COLO829 (cell line): ENCODE measurements at places on chromosomes 12 and 14.

GRCh38 chr12:91127751-91128150 is 16.5 kb upstream of the LUM start:
- no peak for DNase-seq

GRCh38 chr14:89833120-89833532 is 121.4 kb downstream of the EFCAB11 start:
- no peak for DNase-seq

DNA sequence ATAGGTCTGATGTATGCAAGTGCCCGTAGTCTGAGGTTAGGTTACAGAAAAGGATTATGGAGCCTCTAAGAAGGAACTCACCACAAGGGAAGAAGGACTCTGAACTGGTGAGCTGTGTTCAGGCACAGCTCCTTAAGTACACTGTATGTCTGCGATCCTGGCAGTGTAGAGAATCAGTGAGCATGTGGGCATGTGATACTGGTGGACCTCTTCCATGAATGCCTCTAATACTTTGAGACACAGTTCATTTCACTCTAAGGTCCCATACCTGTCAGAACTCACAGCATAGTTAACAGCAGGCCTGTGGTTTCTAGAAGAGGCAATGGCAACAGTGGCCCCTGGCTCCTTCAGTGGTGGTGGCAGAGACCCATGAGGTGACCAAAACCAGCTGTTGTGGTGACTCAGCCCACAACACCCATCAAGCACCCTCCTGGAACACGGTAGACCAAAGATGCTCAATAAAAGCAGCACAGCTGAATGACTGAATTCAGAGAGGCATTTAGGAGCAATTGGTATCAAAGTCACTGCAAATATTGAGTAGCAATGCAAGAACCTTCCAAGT is 6.9 kb upstream of the OR6J1 start:
- no peak for DNase-seq

DNA sequence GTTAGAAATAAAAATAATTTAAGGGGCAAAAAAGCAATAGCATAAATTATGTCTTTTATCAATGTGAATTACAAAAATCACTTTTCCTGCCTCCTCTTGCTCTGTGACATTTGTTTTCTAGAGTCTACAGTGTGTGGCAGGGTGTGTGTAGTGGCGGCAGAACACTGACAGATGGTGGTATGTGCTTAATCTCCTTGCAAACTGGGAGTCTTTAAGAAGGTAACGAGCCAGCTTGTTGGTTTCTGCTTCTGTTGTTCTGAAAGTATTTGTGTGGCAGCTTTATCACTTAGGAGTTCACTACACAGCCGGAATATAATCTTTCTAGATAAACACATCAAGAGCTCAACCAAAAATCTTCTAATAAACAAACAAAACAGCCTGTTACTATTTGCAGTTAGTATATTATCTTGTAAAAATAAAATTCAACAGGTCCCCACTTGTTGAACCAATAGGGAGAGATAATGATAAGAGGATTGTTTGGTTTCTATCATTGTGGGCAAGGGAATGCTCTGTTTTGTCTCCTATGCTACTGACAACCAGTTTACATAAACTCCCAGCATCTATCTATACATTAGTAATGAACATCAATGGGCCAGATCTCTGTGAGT is 13.0 kb downstream of the CDKL1 start:
- no peak for DNase-seq

GRCh38 chr12:127559349-127560040 is 707.5 kb upstream of the TMEM132C start:
- peak; percentile 54 for DNase-seq

DNA sequence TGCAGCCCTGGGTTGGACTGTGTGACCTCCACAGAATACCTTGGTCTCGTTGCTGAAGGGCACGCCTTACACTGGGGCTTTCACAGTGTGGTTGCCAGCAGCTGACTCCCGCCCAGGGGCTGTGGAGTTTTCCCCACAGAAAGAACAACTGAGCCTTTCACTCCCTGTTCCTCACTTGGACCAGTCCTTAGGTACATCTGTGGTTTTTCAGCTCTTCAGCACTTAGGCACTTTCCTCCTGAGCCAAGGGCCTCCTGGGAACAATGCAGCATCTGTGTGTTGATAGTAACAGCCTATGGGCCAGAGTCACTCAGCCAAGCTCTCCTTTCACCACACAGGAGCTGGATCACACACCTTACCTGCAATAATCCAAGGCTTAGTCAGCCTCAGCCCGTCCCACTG is 25.0 kb downstream of the ERP27 start:
- peak; percentile 95 for DNase-seq

- DNase-seq, result no peak
Observed at GRCh38 chr14:77970646-77971045, 170.7 kb downstream of the ADCK1 start.

DNA sequence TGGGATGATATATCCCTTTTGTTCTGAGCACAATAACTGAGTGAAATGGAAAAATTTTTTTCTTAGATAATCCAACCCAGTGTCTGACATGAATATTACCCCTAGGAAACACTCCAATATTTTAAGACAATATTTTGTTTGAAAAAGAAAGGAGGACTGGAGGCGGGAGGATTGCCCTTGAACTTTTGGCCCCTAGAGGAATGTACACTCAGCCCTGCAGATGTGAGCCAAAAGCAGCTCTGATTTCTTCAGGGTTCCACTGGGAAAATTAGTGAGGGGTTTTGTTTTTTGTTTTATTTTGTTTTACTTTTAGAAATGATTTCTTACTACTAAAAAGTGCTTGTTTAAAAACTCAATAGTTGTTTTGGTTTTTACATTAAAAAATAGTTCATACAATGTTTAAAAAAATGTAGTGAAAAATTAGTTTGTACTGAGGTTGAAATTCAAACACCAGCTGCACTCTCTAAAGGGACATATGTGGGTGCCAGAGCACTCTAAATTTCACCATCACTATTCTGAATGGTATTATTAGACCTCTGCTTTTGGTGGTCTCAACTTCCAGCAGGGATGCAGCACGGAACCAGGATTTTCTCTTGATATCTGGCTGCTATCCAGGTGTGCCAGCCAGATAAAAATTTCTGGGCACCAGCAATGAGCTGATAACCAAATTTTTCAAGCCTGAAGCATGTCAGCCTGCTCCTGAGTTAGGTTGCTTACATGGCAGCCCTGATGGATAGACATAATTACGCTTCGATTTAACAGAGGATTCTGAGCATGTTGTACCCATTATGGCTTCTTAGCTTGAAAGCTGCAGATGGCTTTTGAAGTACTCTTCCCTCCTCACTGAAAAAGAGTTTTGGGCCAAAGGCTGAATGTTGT is 141.9 kb downstream of the ANO6 start:
- no peak for DNase-seq
